Left ventricle myocardium superior (tissue), 1 donor: ENCODE measurements at places on chromosomes 3 and 15. TPM values are rescaled to one million over a fixed set of nuclear protein-coding genes. Genes with fewer than 3 reads are reported as not detected.
A peak's percentile ranks its signal among the peaks of the same experiment; 100 is the strongest.

- DNase-seq: peak; percentile 78
Observed at GRCh38 chr3:51687431-51688205, 16.6 kb downstream of the TEX264 start.

DNA sequence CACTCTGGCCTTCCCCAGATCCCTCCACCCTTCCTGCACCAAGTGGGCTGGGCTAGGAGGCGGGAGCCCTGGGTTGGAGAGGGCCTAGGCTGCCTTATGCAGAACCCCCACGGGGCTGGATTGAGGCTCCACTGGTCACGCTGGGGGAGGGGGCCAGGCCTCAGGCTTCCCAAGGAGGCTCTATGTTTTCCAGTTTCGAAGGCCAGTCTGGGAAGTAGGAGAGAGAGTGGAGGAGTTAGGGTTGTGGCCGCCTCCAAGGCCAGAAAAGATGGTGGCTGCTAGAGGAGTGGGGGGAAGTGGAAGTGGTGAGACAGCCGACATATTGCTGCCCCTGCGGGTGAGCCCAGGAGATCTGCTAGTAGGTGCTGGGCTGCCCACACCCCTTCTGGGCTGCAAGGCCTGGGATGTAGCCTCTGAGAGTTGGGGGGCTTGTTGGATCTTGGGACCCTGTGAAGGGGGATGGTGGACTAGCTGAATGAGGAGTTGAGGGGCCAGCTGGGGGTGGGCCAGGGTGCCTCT lies 1.2 kb downstream of the GNAI2 start:
- peak; percentile 61 for DNase-seq

Gene SUSD5
- total RNA-seq: 1.4 TPM

Gene UCN2
- 0.17 TPM for total RNA-seq

Gene POLR2H
- total RNA-seq: 26.0 TPM

GRCh38 chr3:23368731-23369130 lies 165.6 kb downstream of the UBE2E2 start:
- DNase-seq: no peak

DNA sequence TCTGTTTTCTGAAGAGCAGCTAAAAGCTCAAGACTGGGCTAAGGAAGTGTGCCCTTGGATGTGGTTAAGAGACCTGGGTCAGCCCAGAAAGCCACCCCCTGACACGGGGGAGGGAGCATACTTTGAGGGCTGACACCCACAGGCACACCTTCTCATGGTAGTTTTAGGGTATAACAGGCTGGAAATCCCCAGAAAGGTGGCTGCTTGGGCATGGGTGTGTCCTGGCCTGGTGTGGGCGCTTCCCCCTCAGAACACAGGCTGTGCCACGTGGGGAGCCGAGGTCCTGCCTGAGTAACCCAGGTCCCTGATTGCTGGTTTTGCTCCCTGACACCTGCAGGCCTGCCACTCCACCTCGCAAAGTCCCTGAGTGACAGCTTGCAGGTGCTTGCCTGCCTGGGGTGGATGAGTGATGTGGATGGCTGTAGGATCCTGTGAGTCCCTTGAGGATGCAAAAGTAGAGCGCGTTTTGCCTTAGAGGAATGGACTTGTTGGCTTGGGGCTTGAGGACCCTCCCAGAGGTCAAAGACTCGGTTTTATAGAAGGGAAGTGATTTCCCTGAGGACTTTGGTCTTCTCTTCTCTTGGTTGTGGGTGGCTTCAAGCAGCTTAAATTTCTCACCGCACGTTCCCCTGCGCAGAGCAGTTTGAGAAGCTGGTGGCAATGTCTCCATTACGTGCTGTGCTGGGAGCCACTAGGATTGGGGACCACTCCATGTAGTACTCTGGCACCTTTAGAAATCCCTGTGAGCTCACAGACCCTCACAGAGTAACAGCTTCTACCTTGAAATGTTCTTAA lies 94.4 kb downstream of the DNASE1L3 start:
- DNase-seq: no peak

DNA sequence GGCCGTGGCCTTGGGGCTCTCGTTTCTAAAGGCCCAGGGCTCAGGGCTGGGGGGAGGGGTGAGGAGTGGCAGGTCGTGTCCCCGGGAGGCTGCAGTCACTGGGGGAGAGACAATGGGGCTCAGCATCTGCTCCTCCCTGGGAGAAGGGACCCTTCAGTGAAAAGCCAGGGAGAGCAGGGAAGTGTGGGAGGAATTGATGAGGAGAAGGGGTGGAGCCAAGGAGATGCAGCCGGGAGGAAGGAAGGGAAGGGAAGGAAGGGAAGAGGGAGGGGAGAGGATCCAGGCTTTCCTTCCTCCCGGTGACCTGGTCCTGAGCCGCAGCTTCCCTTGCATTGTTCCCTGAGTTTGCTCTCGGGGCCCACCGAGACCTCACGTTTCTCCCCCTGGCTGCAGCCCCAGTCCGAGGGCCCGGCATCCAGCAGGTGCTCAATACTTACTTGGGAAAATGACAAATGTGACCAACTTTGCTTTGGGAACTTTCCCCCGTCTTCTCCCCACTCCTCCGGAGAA lies 1.4 kb upstream of the ZNF710 start:
- peak; percentile 42 for DNase-seq
